ENCODE measurements at places on chromosomes 6 and 20. TPM values are rescaled to one million over a fixed set of nuclear protein-coding genes. Genes with fewer than 3 reads are reported as not detected.

PPT2 gene
- polyA plus RNA-seq = 28.0 TPM

BPIFA2 gene
- not detected for polyA plus RNA-seq

FUT9 gene
- polyA plus RNA-seq = 6.8 TPM

SLC17A2 gene
- polyA plus RNA-seq = 0.38 TPM

KIF6 gene
- 4.7 TPM for polyA plus RNA-seq

HTR1E gene
- polyA plus RNA-seq = 0.96 TPM

LBP gene
- polyA plus RNA-seq = not detected

HLA-DOA gene
- 5.4 TPM for polyA plus RNA-seq

- DNase-seq = no peak
Measured at GRCh38 chr20:51442602-51443001, 99.9 kb downstream of the NFATC2 start.

DNA sequence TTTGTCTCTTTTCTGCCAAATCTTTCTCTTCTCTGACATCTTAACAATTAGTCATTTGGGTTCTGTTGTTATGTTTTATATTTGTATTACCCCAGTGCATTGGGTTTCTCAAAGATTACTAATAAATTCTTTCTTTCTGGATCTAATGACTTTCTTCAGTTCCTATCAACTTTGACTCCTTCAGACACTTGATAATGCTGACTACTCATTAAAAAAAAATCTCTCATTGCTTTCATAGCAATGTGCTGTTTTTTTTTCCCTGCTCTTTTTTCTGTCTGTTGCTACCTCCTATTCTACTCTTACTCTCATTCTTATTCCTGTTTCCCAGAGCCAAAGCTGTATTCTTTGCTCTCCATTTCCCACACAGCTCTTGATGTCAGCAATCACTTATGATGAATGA lies 81.3 kb upstream of the MAP3K7 start:
- no peak for DNase-seq

DNA sequence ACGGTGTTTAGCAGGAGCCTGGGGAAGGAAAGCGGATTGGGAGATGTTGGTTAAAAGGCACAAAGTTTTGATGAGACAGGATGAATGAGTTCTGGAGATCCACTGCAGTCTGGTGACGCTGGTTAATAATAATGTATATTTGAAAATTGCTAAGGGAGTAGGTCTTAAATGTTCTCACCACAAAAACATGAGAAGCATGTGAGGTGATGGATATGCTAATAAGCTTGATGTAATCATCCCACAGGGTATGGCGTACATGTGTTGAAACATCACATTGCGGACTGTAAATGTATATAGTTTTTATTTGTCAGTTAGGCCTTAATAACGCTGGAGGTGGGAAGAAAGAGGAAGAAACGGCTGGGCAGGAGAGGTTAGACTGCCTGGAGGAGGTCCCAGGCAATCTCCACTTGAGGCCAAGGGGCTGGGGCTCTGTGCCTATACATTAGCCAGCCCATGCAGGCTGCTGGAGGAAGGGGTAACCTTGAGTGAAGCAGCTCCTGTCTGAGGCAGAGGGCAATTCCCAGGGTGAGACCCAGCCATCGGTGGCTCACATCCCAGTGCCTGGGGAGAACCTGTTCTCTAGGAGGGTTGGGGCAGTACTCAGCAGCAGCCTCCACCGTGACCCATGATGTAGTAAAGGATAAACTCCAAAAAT lies 188.2 kb upstream of the QKI start:
- DNase-seq = no peak

GRCh38 chr6:71080826-71081225 lies 124.0 kb upstream of the B3GAT2 start:
- DNase-seq = no peak

DNA sequence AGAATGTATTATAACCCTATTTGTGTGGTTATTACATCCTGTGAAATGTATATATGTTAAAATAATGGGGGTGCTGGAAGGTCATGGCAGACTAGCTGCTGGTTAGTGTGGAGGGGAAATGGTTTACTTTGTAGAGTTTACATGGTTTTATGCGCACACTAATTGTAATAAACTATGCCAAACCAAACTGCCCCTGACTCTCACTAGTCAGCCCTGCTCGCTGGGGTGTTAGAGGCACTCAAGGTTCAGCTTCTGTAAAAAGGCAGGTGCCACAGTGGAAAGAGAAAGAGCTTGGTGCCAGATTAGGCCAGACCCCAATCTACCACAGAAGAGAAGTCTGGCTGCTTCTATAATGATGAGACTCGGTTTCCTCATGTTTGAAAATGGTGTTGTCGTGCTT lies 52.7 kb downstream of the GOPC start:
- DNase-seq = no peak

DNA sequence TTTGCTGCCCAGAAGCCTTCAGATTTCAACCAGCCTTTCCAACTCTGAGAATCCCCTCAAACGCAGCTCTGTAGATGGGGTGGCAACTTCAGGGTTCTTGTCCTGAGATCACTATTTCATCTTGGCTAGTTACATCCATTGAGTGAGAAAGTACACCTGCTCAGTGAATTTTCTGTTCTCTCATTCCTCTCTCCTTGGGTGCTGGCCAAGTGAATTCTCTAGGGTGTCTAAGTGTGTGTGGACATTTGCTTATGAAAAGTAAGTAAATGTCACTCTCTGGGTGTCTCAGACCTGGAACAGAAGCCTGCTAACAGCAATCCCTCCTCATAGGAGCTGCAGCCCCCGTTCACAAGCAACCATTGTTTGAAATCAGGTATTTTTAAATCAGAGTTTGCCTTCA lies 3.8 kb downstream of the RIN2 start:
- no peak for DNase-seq

GRCh38 chr6:431986-432385 lies 40.4 kb downstream of the IRF4 start:
- DNase-seq = no peak

DNA sequence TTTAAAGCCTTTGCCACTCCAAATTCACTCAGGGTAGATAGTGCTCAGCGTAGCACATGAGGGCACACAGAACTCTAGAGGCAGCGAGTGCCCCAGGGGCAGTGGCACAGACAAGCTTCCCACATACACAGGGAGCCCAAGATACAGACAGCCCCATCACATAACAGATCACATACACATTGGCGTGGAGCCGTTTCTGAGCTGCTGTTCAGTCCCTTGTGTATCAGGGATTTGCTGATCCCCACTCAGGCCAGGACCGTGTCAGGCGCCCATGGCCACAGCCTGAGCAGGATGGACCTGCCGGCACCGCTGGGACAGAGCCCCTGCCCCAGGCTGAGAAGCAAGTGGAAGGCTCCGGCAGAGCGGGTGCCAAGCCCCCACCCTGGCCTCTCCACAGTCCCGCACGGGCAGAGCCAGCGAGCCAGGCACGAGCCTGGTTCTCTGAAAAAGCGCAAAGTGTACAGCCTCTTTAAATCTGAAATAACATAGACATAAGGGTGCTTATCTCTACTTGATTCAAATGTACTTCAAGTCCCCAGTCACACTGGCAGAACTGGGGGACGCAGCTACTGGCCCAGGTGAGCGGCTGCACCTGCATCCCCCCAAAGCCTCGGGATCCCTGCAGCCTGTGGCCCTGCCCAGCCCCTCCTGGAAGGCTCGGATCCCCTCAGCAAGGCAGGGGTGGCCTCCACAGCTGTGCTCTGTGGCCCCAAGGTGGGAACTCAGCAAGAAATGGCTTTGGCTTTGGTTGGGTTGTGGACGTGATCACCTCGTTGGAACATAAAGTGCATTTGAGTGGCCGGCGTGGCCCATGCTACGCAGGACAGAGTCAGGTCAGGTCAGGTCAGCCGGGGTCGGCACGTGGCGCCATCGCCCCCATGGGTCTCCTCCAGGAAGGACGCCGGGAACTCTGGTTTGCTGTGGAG lies 231.3 kb downstream of the ERMARD start:
- DNase-seq = no peak

DNA sequence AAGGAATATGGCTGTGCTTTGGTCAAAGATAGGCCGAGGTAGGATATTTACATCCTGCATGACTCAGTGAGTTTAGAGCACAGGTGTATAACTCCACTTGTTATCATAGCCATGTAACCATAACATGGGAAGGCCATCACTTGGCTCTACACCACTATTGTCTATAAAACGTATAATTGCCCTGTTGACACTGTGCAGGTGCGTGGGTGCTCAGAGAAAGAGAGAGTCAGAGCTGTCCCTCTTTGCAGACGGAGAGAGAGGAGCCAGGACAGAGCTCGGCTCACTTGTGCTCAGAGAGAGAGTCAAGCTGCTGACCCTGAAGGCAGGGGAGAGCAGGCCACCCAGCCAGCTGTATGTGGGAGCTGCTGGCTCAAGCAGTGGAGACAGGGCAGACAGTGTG lies 46.0 kb downstream of the OR2B6 start:
- DNase-seq = no peak

- DNase-seq = no peak
Measured at GRCh38 chr20:38082894-38083293, 49.3 kb downstream of the RPRD1B start.

DNA sequence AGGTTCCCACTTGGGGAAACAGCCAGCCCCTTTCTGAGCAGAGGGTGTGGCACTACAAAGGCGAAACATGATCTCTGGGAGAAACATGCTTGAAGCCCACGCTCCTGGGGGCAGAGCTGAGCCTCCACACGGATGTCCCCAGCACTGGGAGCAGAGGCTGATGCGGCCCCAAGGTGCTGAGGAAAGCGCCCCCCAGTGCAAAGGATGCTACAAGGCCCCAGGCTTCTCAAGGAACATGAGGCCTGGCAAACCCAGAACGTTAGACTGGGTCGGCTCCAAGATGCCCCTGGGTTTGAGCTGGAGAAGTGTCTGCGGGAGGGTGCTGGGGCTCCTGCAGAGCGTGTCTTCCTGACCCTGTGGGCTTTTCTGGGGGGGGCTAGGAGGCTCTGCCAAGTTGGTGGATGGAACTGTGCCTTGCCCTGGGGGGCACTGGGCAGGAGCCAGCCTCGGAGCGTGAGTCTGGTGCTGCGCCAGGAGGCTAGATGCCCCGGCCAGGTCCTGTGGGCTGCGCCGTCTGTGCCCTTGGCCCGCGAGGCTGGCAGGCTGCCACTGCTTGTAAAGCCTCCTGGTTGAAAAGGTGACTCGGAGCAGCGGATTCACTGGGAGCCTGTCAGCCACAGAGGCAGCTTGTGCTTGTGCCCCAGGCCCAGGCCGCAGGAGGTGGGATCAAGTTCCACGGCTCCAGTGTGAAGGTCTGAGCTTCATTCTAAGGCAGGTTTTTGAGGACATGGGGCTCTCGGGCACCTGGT lies 8.1 kb downstream of the SYNJ2 start:
- DNase-seq = no peak

DNA sequence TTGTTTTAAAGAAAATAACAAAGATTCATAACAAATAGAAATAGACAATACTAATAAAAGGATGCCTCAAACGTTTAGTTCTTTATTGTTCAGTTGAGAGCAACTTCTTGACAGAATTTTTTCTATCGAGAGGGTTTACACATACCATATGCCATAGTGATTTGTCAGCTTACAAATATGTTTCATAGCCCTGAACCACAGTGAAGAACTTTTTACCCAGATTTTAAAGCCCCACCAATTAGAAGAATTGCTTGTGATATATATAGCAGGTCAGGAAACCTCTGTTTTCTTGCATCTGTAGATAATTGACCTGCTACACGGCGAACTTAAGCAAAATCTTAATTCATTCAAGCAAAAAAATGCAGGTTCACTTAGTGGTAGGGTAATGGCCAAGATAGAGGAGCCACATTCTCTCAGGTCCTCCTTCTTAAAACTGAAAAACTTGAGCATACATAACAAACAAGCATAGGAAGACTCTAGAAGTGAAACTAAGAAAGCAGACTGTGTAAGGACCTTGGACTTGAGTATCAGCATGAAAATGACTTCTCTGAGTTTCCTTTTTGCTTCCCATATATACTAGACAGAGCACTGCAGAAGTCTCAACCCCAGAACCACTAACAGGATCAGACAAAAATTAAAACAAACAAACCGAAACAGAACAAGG lies 39.5 kb downstream of the CRISP1 start:
- no peak for DNase-seq

DNA sequence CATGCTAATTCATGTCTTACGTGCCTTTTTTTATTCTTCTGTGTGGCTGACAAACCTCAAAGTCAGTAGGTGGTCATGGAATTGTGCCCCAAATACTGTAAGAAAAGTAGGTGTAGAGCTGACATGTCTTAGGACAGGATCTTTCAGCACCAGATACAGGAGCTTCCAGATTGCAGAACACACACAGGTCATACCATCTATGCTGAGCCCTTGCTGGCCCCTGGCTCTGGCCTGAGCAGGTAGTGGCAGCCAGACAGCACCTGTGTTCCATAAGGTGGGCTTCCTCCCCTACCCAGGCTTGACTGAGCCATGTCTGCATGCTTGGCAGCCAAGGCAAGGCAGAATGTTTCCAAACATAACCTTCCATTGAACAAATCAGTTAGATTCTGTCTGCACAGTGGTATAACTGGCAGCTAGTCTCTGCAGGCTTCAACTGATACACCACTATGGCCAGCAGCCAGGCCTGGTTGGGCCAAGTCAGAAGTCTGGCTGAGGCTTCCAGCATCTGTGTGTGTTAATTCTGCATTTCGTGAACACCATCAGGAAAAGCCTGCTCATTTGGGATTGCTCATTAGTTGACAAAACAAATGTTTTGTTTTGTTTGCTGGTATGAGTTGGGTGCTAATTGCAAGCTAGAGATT lies 366.5 kb downstream of the FOXA2 start:
- DNase-seq = no peak

GRCh38 chr6:33259032-33259431 lies 12.6 kb downstream of the VPS52 start:
- no peak for DNase-seq

DNA sequence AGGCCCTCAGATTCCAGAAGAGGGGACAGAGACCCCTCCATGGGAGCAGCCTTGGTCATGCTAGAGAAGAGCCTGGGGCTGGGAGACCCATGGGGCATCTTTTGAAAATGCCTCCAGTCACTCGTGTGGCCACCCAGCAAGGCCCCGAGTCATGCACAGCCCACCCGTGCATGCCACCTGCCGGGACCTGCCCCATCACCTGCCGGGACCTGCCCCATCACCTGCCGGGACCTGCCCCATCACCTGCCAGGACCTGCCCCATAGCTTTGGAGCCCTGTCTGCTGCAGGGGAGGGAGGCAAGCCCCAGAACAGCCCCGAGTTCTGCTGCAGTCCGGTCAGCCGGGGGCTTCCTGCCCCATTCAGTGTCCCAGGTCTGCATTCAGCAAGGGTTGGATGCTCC lies 37.5 kb upstream of the SLCO4A1 start:
- no peak for DNase-seq

DNA sequence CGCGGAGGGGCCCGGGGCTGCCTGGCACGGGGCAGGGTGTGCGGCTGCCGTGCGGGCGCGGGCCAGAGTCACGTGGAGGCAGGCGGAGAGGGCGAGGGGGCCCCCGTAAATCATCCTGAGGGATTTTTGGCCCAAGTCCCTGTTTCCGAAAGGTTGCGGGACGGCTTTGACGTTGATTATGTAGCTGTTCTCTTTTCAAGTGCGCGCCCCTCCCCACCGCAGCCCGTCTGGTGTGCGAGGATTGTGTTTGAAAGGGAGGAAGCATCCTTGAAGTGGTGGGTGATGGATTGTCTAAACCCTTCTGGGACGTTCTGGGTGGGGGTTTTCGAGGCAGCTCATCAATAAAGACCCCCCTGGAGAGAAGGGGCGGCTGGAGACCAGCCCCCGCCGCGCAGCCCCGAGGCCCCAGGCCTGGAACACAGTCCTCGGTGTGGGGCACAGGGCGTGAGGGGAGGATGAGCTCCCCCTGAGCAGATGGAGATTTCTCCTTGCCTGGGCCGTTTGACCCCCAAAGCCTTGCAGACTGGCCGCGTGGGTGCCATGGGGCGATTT lies 7.0 kb upstream of the FOXF2 start:
- no peak for DNase-seq

GRCh38 chr6:132153221-132153898 lies 202.2 kb upstream of the CCN2 start:
- peak; percentile 28 for DNase-seq
